ENCODE measurements at places on chromosomes 2 and 18.

DNA sequence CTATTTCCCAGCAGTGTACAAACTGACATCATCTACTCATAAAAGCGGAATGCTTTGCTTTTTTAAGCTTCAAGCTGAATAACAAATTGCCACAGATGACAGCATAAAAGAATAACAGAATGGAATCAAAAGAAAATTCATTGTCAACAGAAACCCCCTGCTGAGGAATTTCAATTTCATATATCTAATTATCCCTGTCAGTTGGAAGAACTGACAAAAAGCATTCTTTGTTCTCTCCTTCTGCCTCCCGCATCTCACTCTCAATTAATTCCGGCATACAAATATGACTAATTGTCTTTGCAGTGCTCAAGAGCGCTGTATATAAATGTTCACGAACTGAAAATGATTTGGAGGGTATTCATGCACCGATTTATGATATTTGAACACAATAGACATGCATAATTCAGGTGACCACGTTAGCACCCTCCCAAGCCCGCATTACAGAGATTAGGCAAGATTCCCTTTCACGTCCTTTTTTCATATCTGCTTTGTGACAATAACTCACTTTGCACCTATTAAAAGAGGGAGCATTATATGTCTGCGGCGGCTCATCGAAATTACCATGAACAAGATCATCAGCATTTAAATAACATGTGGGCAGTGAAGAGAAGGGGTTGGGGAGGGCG lies 277.7 kb upstream of the SALL3 start:
- no peak for DNase-seq

- DNase-seq, result peak; percentile 91
Measured at GRCh38 chr2:237695201-237695780, 67.9 kb downstream of the LRRFIP1 start.

DNA sequence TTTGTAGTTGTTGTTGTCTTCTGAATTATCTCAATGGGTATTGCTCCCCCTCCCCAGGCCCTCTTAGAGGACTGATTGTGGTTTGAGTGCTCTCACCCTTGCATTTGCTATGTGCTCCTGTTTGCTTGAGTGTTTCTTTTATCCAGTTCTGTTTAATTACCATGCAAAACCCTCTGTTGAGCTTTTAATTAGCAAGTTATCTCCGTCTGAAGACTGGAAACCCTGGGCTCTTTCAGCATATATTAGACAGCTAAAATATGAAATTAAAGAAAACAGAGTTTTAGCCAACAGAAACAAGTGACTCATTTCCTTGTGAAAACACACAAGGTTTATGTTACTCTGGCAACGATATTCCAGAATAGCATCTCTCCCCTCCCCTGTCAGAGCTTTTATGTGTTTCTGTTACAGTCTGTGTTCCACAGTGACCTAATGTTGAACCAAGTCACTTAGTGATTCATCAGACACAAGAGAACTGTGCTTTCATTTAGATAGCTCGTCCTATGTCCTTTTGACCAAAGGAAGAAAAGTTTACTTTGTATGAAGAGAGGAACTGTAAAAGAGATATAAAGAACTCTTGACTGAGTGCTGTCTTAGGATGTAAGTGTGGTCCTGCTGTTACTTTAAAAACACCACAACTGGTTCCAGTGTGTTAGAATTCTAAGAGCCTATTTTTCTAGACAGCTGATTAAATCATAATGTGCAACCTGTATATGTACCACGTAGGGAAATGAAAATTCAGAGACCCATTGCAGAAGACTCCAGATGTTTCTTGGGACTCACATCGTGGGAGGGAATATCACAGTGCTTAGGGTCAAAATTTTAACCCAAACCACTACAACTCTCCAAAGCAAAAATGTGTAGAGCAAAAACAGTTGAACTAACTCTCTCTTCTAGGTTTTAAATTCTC lies 172.8 kb upstream of the RBMS1 start:
- peak; percentile 97 for DNase-seq

GRCh38 chr2:182593394-182593975 lies 122.6 kb upstream of the DNAJC10 start:
- peak; percentile 53 for DNase-seq

- DNase-seq, result no peak
Measured at GRCh38 chr2:11875481-11875880, 129.0 kb downstream of the LPIN1 start.

GRCh38 chr2:9985531-9986328 lies 34.2 kb downstream of the GRHL1 start:
- no peak for DNase-seq

- peak; percentile 43 for DNase-seq
Measured at GRCh38 chr2:207126724-207127308, 38.9 kb downstream of the KLF7 start.

DNA sequence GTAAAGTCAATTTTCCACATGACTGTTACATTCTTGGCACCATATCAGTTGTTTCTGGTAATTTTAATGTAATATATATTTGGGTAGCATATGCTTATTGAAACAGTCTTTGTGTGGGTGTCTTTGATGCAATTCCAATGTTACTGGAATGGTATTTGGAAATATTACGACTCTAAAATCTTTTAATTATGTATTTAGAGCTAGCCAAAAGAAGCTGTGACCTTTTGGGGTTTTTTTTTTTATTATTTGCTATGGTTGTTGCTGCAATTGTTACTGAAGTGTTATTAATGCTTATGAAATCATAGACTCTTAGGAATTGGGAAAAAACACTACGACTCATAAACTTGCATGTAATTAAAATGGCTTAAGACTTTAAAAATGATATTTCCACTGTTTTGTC lies 95.9 kb downstream of the AOX1 start:
- DNase-seq, result peak; percentile 87

DNA sequence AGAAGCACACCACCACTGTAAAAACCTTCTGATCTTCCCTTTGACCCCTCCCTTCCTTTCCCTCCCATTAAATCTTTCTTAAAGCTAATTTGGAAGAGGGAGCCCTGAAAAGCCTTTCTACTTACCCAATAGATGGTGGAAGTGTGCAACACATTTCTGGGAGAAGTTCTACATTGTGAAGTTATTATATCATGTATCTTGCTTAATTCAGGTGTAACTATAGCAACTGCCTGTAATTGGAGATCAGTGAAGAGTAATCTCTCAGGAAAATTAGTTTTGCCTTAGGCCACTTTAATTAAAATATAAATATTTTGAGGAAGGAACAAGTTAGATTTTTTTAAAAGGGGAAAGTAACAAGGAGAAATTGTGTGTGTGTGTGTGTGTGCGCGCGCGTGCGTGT lies 266.0 kb downstream of the SH3BP4 start:
- peak; percentile 75 for DNase-seq

- no peak for DNase-seq
Measured at GRCh38 chr2:30987566-30987965, 150.7 kb downstream of the GALNT14 start.
